Fibroblast of lung (primary cell): ENCODE measurements at places on chromosomes 4 and X. TPM values are rescaled to one million over a fixed set of nuclear protein-coding genes. Genes with fewer than 3 reads are reported as not detected.

DNA sequence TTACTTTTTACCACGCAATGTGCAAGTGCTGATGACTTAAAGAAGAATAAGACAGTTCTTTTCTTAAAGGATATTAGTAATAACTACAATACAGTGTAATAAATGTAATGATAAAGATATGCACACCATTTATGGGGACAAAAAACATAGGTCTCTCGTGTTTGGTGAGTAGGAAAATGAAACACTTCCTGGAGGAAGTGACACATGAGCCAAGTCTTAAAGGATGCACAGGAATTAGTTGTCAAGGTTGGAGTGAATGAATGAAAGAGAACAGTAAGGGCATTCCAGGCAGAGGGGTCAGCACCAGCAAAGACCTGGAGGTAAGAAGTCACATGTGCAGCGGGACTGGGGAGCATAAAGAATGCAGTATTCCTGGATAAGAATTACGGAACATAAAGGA, 112.7 kb downstream of the SH3RF1 start:
- no peak for DNase-seq

GRCh38 chr4:3416821-3417221, 24.9 kb upstream of the HGFAC start:
- no peak for DNase-seq

DNA sequence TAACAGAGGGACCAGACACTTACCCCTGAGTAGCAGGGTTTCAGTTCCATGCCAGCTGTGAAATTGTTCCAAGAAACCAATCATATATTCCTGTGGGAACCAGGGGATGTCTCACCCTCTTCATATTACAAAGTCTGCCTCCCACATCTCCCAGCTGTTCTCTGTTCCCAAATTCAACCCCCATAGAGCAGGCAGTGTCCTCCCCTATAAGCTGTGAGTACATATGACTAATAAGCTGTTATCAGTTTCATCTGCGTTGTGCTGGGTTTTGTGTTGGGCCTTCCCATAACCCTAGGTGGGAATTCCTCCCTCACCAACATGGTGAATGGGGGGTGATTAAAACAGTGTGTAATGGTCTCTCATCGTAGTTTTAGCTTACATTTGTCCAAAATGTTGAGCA, 41.0 kb downstream of the CEP44 start:
- DNase-seq, result peak; percentile 74

- no peak for DNase-seq
Measured at GRCh38 chrX:103883533-103883932, 51.5 kb upstream of the RAB9B start.

DNA sequence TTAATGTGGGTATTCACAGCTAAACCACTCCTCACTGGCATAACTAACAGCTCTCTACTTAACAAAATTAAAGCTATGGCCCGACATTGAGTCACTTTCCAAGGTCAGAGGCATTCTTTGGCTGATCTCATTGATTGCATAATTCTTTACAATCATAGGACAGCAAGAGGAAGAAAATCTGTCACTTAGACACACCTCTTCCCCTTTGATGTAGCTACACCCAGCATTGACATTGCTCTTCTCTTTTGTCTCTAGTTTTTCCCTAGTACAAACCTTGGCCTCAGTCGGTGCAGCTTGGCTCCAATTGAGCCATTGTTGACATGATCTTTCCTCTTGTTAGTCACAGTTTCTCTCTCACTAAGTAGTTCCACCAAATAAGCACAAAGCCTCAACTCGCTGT, 313.3 kb upstream of the ACTRT1 start:
- DNase-seq, result no peak

- no peak for DNase-seq
Measured at GRCh38 chr4:174528226-174528625, 5.9 kb upstream of the HPGD start.

DNA sequence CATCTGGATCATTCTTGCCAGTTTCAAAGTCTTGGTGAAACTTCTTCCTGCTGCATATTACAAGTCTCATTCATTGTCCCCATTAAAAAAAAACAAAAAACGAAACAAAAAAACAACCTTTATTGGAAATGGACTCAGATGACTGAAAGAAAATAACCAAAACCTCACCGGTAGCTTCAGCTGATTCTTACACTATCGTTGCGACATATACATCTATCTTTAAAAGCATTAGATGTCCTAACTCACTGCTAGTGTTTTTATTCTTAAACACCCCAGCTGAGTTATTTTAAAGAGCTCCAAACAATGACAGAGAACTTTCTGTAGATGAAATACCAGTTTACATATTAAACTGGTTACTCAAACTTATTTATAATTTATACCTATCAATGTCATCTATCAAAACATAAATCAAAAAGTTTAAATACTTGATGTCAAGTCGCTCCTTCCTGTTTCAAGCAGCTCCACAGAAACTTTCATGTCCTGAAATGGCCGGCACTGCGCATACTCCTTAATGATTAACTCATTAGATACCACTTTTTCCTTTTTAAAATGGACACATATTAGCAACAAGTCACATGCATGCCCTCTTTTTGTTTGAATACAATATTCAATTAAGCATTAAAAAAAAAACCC, 87.2 kb downstream of the HPRT1 start:
- peak; percentile 60 for DNase-seq

GRCh38 chr4:88017516-88018297, 10.3 kb downstream of the PKD2 start:
- peak; percentile 98 for DNase-seq

GRCh38 chr4:94827481-94828110, 69.8 kb downstream of the BMPR1B start:
- peak; percentile 59 for DNase-seq

DNA sequence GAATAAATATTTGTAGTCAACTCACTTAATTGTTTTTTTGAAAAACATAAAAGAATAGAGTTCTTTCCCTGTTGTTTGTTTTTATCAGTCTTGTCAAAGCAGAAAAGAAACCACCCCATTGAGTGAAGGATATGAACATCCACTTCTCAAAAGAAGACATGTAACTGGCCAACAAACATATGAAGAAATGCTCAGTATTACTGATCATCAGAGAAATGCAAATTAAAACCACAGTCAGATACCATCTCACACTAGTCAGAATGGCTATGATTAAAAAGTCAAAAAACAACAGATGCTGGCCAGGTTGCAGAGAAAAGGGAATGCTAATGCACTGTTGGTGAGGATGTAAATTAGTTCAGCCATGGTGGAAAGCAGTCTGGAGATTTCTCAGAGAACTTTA, 326.1 kb upstream of the EMCN start:
- DNase-seq, result no peak

- DNase-seq, result peak; percentile 61
Measured at GRCh38 chrX:57821703-57822387, 88.4 kb downstream of the ZXDA start.

- no peak for DNase-seq
Measured at GRCh38 chrX:119231936-119232445, 4.1 kb upstream of the PGRMC1 start.

DNA sequence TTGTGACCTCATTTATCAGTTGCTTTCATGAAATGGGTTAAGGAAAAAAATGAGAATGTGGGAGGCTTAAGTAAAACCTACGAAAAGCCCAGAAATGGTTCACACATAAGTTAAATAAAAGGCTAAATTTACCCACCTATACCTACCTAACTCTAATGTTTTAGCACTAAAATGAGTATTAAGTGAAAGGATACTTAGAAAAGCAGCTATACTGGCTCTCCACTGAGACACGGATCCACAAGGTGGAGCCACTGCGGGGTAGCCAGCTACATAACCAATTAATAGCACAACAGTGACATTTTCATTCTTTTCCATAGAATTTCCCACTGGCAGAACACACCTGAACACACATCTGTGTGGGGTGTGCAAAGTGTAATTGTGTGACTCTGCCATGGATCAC, 101.9 kb downstream of the MAML3 start:
- DNase-seq, result peak; percentile 58

DNA sequence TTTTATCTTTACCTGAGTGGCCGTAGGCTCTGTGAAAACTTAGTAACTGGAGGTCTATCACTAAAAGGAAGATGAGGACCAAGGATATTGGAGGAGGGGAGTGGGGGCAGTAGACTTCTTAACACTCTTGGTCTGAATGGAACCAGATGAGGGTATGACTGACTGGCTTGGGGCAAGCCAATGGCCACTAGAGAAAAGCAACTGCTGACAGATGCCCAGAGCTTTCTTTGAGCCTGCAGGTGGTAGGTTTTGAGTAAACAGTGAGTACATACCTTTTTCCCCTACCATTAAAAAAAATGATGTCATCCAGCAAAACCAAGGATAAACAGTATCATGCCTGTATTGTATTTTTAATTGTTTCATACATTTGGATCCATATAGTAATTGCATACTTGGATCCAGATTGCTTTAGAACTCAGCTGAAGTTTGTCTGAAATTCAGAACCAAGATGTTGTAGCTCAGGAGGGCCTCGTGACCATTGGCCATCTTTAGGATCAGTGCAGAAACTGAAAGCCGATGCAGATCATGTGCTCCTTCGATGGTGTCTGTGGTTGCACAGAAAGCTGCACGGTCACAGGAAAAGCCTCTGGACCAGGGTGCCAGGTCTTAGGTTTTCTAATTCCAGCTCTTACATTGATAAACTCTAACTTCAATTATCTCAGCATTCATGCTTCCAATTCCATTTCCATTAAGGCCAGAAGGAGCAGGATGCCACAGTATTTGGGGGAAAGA, 131.0 kb downstream of the PDGFRA start:
- no peak for DNase-seq

DNA sequence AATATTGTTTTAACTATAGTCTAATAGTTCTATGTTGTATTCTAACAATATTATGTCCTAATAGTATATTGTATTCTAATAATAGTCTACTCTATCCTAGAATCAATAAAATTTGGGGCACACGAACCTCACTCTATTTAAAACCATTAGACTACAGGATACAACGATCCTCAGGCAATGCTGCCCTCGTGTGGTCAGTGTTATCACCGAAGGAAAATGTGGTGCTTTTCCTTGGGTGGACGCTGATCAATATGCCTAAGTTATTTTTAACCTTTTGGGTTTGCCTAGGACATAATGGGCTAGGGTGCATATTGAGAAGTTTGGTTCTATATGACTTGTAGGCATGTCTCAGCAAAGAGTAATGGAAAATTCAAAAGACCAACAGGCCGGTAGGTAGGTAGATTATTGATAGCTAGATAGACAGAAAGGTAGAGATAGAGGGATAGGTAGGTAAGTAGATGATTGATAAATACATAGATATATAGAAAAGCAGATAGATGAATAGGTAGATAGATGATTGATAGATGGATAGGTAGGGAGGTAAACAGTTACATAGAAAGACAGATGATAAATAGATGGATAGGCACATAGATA, 75.1 kb downstream of the PRKX start:
- DNase-seq, result peak; percentile 49

The CTAG1B gene
- not detected in 2 replicates for total RNA-seq

The TBC1D8B gene
- 5.4 and 9.1 TPM in 2 replicates for total RNA-seq

The C1QTNF7 gene
- total RNA-seq, result 1.5 and 3.0 TPM in 2 replicates

The IL3RA gene
- under 0.01 TPM in 1 of 2 replicates, not detected in the other for total RNA-seq

The CXCL10 gene
- under 0.01 and 0.33 TPM in 2 replicates for total RNA-seq

The ANK2 gene
- total RNA-seq, result 75.2 and 95.1 TPM in 2 replicates

The CRMP1 gene
- total RNA-seq, result 0.33 and 1.5 TPM in 2 replicates

The SYP gene
- total RNA-seq, result 0.17 and 0.26 TPM in 2 replicates

The MGAT4D gene
- total RNA-seq, result not detected in 2 replicates

The GATA1 gene
- total RNA-seq, result not detected in 2 replicates

The SAGE1 gene
- not detected in 2 replicates for total RNA-seq

The SCRG1 gene
- 0.17 and 1.0 TPM in 2 replicates for total RNA-seq

The COL4A5 gene
- total RNA-seq, result 54.7 and 55.7 TPM in 2 replicates

The MAGEH1 gene
- 16.5 and 21.8 TPM in 2 replicates for total RNA-seq
